ENCODE measurements at places on chromosomes 12 and 14.

- no peak for DNase-seq
Observed at GRCh38 chr14:43019826-43020225, 1413.2 kb downstream of the LRFN5 start.

DNA sequence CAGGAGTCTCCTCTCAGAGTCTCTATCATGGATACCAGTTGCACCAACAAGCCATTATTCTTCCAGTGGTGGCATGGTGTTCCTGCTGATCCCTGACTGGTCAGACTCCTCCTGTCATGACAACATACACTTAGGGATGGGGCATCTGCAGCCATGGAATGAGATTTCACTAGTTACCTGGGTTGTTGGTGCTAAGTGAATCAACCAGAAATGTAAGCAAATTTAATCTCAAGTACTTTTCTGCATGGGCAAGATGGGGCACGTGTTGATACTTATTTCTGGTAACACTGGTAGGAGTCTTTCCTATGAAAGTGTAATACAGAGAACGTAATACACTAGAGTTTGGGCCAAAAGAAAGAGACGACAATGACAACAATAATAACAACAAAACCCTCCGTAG, 211.5 kb upstream of the FOXN3 start:
- no peak for DNase-seq

DNA sequence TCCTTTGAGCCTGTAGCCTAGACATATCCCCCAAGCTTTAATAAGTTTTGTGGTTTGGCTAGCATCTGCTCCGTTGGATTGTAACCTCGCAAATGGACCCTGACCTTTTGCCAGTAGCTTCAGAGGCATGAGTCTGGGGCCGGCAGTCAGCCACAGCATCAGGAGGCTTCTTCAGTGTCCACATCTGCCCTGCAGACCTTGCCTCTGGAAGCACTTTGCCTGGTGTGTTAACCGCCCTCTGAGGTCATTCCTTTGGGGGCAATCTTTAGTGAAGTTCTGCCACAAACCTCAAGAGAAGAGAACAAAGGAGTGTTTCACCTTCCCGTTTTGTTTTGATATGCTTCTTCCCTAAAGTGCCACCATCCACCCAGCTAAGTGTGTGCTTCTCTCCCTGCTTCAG, 71.4 kb downstream of the GNS start:
- no peak for DNase-seq

DNA sequence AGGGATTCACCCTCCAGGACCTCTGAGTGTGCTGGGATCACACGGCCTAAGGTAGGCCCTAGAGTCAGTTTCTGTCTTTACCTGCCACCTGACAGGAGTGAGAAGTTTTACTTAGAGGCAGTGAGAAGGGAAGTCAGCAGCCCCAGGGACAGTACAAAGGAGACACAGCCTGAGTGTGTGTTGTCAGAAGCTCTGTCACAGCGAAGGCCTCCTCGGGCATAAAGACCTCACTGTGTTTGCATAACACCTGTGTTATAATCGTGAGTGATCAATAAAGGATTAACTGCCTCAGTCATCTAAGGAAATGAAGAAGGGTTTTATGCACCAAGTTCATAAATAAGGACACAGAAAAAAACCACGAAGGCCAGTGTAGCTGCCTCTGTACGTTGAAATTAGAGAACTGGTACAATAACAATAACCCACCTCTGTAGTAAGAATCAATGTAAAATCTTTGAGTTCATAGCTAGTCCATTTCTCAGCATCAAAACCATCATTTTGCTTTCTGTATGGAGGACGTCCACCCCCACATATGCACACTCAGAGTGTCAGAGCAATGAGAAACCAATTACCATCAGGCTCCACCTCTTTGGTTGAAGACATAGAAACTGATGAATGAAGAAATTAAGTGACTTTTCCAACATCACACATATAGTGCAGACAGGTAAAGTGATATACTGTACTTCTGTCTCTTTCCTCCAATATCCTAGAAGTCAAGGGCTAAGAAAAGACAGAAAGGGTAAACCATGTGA, 159.3 kb downstream of the DAD1 start:
- DNase-seq, result no peak

- DNase-seq, result no peak
Observed at GRCh38 chr12:30546121-30546520, 149.5 kb downstream of the IPO8 start.

DNA sequence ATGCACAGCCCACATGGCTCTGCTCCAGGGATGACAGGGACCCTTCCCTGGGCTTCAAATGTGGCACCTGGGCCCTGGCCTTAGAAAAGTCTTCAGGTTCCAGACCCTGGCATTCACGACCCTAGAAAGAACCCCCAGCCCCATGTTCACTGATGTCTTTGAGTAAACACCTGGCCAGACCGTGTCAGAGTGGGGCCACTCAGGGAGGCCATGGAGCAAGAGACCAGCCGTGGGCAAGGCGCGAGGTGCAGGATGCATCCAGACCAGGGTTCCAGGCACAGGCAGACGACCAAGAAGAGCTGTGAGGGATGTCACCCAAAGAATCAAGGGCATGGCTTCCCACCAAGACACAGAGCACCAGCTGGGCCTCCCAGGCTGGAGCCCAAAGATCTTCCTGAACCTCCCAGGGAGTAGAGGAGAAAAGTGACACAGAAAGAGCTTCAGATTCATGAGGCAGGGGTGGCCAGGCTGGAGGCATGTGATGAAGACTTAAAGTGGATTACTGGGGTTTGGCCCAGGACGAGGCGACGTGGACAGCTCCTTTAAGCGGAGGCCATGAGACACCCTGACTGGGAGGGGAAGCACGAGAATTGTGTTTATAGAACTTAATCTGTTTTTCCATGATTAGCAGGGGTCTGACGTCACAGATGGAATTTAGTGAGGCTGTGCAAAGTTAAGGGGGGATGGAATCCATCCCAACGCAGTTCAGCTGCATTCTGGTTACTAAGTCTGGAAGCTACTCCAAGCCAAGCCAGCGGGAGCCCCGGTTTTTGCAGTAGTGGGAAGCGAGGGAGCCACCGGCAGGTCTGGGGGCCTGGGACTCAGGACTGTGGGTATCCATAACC, 61.6 kb downstream of the ARL6IP4 start:
- DNase-seq, result no peak

- DNase-seq, result no peak
Observed at GRCh38 chr14:71403656-71404055, 496.4 kb downstream of the PCNX1 start.

DNA sequence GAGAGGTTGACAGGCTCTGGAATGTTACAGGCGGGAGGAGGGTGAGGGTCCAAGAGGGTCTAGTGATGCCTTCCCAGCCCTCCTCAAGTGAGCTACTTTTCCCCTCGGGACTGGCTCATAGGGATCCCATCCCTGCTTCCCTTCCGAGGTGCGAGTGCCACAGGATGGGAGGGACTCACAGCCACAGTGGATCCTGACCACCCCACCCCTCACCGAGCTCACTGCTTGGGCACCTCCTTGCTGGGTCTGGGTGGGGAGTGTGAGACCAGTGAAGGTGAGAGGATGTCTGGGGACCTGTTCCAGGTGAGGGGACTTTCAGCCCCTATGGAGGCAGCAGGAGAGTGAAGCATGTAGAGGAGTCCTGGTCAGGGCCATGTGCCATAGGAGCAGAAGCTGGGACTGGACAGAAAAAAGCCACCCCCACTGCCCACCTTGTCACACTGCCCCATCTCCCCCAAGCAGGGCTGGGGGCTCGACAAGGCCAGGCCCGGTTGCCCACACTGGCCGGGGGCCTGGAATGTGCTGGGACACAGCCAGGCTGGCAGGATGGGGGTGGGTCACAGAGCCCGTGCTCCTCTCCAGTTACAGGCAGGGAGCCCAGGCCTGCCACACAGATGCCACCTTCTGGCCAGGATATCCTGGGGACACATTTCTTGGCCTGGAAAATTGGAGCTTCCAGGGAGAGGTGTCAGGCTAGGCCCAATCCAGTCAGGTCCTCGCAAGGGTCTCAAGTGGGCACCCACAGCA, 1.7 kb upstream of the TNS2 start:
- DNase-seq, result no peak

- DNase-seq, result no peak
Observed at GRCh38 chr12:56087220-56087619, 7.3 kb downstream of the ERBB3 start.

- no peak for DNase-seq
Observed at GRCh38 chr12:2380946-2381345, 328.2 kb downstream of the CACNA1C start.

DNA sequence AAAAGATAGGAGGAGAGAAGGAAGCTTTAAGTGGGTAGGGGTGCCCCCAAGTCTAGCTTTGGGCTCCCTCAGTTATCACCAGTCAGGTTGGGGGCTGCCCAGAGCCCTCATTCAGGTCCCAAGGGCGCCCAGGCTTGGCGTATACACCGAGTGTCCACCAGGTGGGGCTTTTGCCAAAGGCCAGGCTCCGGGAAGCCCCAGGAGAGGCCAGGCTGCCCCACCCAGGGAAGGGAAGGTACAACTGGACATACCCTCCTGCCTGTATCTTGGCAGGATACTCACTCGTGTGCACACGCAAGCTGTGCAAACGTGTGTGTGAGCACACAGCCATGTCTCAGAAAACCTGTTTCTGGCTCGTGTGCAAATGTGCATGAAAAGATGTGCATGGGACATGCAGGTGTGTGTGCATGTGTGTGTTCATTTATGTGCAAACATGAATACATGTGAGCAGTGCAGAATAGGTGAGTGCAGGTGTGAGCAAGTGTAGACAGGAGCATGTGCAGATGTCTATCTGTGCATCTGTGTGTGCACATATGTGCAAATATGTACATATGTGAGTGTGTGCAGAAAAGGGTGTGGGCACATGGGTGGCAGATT, 103.9 kb upstream of the MYL2 start:
- peak; percentile 39 for DNase-seq

DNA sequence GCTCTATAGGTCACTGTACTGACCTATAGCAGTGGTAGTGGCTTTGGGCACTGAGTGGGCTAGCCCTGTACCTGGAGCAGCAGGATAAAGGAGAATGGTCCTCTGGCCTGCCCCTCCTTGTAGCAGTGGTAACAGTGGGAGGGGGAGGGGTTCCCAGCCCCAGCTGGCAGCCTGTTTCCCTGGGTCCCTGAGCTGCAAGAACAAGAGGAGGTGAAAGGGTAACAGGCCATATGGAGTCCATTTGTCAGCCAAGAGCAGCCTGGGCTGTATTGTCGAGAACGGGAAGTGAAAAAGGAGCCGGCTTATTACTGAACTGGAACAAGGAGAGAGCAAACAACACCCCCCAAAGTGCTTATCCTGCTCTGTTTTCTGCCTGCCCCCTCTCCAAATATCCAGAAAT, 73.8 kb upstream of the SRSF5 start:
- no peak for DNase-seq

- DNase-seq, result no peak
Observed at GRCh38 chr12:66638666-66639065, 40.2 kb downstream of the GRIP1 start.

- no peak for DNase-seq
Observed at GRCh38 chr14:99268810-99269707, 2.9 kb downstream of the BCL11B start.

- DNase-seq, result no peak
Observed at GRCh38 chr14:53458368-53458814, 305.3 kb upstream of the DDHD1 start.

DNA sequence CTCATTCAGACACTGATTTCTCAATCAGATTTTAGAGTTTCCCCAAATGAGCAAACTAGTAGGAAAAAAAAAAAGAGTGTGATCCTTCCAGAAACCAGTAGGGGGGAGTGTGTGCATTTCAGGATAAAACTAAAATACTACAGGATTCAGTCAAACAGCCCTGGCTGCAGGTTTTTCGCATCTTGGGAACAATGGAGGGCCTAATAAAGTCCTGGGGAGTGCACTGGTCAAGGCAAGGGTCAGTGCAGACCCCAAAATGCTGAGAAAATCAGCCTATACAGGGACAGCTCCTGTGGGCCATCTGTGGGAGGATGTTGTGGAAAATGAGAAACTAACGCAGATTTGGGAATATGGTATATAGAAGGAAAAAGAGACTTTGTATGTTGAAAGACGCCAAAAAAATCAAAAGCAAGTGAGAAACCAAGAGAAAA, 22.2 kb upstream of the ABCD4 start:
- DNase-seq, result no peak

DNA sequence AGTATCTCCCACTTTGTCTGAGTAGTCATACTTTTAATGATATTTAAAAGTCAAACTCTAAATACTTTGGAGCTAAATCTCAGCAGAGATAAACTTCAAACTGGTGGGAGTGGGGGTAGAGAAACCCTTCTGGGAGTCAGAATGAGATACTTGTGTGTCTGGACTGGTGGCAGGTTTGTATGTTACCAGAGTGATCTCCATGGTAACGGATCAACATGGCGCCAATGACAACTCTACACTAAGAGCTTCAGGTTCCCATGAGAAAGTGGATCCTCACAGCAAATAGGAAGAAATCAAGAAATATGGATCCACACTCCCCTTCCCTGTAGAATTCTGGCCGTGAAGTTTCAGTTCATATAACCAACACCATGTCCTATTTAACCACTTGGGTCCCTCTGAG, 121.9 kb downstream of the ETV6 start:
- no peak for DNase-seq

- DNase-seq, result no peak
Observed at GRCh38 chr14:99918781-99919180, 125.6 kb downstream of the EML1 start.

GRCh38 chr14:85688006-85688405, 158.1 kb downstream of the FLRT2 start:
- no peak for DNase-seq

GRCh38 chr12:107296681-107297089, 203.3 kb upstream of the CRY1 start:
- no peak for DNase-seq

DNA sequence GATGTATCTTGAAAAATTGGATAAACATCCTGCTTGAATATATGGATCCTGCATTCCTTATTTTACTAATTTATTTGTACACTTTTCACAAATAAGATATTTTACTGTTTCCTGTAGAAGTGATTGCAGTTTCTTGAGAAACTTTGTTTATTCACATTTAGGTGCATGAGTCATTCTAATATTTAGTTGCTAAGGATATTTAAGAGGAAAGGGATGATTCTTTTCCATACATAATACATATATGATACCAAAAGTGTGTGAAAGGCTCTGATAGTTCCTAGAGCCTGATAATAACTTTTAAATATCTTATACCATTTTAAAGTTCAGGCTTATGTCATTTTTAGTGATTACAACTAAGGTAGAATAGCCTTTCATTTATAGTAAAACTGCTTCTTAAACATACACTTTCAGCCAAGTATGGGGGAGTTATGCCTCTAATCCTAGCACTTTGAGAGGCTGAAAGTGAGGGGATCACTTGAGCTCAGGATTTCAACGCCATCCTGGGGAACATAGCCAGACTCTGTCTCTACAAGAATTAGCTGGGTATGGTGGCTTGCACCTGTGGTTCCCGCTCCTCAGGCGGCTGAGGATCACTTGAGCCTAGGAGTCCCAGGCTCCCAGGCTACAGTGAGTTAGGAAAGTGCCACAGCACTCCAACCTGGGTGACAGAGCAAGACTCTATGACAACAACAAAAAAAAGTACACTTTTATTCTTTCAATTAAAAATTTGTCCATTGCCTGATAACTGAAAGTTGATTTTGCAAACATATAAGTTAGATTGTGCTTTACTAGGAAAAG, 262.6 kb upstream of the LRIG3 start:
- no peak for DNase-seq

GRCh38 chr12:34349673-34349961, 327.3 kb downstream of the ALG10 start:
- no peak for DNase-seq

Data from stimulated activated CD4-positive, alpha-beta T cell treated with anti-CD3 and anti-CD28 coated beads, Interleukin-12 subunit alpha, Interleukin-12 subunit beta, amount 100 ng/mL, for 4 hours (primary cell).